ENCODE measurements at places on chromosomes 1 and 21.

DNA sequence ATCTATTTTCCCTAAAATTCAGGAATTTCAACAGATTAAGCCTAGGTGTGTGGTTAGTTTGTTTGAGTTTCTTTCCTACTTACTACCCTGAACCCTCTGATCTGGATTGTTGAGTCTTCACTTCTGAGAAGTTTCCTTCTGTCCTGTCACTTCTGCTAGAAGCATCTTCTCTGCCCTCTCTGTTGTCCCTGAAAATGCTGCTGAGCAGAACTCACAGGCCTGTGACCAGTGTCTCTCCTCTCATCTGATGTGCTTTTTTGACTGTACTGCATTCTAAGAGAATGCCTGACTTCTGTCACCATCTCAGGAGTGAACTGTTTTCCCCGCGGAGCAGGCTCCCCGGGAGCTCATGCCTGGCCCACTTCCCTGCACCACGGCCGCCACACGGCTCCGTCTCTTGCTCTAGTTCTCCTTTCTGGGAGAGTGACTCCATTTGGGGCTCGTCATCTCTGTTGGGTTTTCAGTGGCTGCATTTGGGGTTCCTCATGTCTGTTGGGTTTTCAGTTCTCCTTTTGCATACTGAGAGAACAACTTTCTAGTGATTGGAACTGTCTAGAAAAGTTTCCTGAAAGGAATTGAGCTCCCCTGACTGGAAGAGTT, 77.9 kb downstream of the POFUT2 start:
- no peak for DNase-seq

DNA sequence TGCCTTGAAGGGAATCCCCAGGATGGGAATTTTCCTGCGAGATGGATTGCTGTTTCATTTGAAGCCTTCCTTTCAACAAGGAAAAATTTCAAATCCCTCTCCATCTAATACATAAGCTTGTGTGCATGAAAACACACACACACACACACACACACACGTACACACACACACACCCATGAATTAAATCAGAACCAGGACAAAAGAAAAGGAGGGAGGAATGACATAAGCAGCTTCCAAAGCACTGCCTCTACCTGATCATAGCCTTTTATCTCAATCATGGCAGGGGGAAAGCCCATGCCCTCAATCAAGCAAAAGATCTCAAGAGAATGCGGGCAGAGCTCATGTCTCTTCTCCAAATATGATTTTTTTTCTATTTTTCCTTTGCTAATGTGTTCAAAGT, 139.7 kb downstream of the SLC44A5 start:
- DNase-seq: no peak

DNA sequence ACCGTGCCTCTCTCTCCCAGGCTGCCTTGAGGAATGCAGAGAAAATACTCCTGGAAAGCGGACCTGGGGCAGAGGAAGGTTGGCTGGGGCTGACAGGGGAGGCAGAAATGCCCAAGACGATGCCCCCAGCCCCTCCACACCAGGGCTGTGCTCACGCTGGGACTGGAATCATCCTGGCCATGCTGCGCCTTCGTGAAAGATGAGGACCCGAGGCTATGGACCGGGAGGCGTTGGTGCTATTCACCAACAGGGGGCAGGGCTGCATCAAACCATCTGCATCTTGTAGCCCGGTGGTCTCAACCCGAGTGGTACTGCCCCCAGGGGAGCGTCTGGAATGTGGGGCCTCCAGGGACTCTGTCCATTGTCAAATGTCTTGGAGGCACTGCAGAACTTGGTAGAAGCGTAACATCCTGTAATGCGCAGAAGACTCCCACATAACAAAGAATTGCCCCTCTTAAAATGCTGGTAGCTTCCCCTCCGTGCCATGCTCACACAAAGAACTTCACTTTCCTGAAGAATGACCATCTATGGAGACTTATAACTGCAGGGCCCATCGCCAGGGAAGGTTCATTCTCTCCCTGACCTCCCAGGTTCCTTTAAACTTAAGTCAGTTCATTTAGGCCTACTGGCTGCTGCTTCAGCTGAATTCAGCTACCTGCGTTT, 251.2 kb downstream of the RRAGC start:
- no peak for DNase-seq

DNA sequence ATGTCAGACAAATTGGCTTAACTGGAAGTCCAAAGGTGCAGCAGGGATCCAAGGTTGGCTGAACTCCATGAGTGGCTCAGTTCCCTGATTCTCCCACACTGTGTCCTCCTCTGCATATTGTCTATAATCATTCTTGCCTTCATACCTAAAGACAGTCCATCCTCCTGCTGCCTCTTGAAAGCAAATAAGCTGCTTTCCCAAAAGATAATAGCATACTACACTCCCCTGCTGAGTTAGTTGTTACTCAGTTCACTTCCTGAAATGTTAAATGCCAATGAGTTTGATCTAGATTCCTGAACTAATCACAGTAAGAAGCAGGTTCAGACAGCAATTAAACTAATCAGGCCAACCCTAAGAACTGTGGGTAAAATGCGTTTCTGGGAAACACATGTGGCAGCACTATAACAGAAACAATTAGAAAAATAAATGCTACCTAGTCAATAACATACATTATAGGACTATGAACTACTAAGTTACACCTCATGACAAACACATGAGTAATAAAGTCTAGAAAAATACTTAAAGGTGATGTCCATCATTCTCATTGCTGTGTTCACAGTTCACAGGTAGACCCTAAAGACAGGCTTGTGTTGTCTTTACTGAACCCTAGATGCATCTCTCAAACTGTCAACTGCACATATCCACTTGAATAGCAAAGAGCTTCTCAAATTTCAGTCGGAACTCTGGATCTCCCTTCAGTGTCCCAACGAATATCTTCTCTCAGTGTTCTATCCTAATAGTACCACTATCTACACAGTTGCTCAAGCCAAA, 50.8 kb upstream of the BOLA1 start:
- DNase-seq: no peak

DNA sequence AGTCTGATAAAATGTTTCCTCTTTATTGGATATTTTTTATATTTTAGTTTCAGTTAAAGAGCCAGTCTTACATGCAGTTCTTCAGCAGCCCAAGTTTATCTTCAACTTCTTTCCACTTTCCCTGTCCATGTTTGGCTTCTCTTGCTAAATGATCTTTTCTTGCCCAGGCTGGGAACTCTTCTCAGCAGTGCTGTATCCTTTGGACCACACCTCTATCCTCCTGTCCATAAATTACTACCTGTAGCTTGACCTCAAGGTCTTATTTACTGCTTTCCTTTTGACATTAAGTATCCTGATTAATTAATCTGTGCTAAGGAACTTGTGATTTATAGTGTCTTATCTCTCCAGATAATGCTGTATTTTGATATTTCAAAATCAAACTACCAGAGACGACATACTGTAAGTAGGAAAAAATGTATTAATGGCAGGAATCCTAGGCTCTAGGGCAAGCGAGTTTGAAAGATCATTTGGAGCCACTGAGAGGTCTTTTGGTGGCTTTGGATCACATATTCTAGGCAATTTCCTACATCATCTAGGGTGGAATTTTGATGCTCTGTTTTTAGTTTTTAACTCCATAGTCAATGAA, 20.5 kb upstream of the PDC start:
- DNase-seq: no peak

DNA sequence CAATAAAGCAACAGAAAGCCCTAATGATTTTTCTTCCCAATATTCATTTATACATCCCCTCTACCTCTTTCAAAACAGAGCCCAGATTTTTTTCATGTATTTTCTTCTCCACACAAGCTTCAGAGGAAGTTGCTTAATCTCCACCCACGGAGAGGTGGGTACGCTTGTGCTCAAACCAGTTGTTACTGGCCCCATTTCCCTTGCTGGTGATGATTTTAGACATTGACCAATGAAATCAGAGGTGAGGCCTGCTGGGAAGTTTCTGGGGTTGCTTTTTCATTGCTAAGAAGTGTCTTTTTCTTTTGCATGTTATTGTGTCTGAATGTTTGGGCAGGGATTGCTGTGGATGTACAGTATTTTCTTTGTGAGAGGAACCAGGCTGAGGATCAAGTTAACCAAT, 448.1 kb upstream of the B3GALT2 start:
- no peak for DNase-seq

GRCh38 chr1:181033799-181034451, at the start of gene MR1:
Gene MR1 (plus strand): TSS chr1:181033983. CDS start chr1:181034008, 25 bp downstream.
- no peak for DNase-seq

GRCh38 chr1:174367892-174368291, 79.9 kb upstream of the GPR52 start:
- no peak for DNase-seq

GRCh38 chr1:235624721-235625333, 24.8 kb downstream of the GNG4 start:
- DNase-seq: no peak

- DNase-seq: no peak
These were observed 666 bp downstream of the PAFAH2 start for GRCh38 chr1:25996966-25997827.

DNA sequence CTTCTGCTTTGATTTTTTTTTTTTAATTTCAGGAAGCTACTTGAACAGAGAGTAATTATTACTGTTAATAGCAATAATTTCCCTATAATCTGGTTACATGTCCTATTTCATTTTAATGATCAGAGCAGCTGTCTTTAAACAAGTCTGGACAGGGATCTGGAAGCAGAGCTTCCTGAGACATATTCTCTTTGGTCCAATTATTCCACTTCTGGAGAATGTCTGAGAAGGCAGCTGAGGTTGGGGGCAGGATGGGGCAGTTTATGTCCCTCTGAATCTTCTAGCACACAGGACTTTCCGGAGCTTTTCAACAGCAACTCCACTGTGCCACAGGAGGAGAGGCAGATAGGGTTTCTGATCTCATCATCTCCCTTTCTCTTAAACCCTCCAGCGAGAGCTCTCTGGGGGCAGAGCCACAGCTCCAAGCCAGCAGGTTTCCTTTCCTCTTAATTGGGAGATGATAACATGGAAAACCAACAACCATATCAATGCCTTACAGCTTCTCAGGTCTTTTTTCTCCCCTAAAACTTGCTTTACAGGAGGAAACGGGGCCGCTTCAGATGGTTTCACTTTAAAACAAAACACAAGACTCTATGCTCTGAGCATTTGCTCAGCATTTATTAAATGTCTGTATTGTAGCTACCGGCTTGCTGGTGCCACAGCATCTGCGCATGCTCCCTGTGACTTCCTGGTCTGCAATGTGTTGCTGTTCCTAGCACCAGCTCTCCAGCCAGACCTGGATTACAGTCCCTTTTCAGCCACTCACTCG, 425.7 kb upstream of the USP24 start:
- DNase-seq: no peak

DNA sequence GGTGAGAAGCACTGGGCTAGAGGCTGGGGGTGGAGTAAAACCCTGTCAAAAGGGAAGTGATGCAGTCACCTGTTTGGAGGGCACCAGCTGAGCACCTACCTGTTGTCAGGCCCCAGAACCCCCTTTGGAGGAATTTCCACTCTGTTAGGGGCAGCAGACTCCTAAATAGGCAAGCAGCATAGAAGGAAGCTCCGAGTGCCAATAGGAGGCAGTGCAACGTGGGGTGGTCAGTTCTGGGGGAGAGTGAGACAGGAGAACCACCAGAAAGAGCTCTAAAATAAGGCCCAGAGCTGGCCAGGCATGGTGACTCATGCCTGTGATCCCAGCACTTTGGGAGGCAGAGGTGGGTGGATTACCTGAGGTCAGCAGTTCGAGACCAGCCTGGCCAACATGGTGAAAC, 203.7 kb upstream of the ZC3H12A start:
- DNase-seq: no peak
